ENCODE measurements at places on chromosomes 3 and 15. TPM values are rescaled to one million over a fixed set of nuclear protein-coding genes. Genes with fewer than 3 reads are reported as not detected.

- no peaks in the 10 kb centered on the region for H3K36me3 ChIP-seq
- H3K27me3 ChIP-seq: no peaks in the 10 kb centered on the region
- H3K4me3 ChIP-seq: no peak overlapping the region
- H3K4me1 ChIP-seq: no peaks in the 10 kb centered on the region
- DNase-seq: peak; percentile 14
These were observed 232.7 kb upstream of the ATP10A start for GRCh38 chr15:26095710-26096330.

- no peaks in the 10 kb centered on the region for H3K36me3 ChIP-seq
- H3K4me1 ChIP-seq: no peaks in the 10 kb centered on the region
- H3K27me3 ChIP-seq: no peaks in the 10 kb centered on the region
- no peak overlapping the region for H3K4me3 ChIP-seq
- no peak for DNase-seq
These were observed 19.2 kb downstream of the CHCHD6 start for GRCh38 chr3:126723237-126723636.

Gene TMEM212
- not detected for total RNA-seq

DNA sequence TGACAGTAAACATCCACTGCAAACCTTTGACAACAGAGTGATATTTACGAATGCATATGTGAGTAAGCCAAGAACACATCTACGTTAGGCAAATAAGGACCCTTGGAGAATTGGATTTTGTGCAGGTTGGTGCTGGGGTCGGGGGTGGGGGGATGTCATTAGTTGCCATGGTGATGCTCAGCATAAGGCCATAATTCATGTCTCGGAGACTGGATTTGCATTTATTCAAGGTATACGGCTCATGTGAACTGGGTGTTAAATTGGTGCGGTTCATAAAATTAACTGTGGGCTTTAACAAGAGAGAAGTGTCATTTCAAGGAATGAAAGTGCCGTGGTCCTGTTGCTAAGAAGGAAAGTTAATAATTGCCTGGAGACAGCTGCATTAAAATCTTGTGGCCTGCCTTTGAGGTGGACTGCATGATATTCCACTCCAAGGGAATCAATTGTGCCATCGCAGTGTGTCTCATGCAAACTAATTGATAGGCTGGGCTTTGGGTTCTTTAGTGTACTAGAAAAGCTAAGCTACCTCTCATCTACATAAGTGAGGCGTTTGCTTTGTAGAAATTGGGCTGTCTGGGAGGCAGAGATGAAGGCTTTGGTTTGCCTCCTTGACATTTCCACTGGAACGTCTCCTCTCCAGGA, 228.9 kb upstream of the FEZF2 start:
- no peak for DNase-seq
- H3K27ac ChIP-seq: no peak overlapping the region
- no peaks in the 10 kb centered on the region for H3K4me1 ChIP-seq
- no peak overlapping the region for H3K4me3 ChIP-seq
- no peaks in the 10 kb centered on the region for H3K36me3 ChIP-seq
- no peaks in the 10 kb centered on the region for H3K27me3 ChIP-seq

Gene SPINK8
- not detected for total RNA-seq

Gene GMNC
- not detected for total RNA-seq
